Central memory CD8-positive, alpha-beta T cell (primary cell): ENCODE measurements at places on chromosomes 11 and 22.

DNA sequence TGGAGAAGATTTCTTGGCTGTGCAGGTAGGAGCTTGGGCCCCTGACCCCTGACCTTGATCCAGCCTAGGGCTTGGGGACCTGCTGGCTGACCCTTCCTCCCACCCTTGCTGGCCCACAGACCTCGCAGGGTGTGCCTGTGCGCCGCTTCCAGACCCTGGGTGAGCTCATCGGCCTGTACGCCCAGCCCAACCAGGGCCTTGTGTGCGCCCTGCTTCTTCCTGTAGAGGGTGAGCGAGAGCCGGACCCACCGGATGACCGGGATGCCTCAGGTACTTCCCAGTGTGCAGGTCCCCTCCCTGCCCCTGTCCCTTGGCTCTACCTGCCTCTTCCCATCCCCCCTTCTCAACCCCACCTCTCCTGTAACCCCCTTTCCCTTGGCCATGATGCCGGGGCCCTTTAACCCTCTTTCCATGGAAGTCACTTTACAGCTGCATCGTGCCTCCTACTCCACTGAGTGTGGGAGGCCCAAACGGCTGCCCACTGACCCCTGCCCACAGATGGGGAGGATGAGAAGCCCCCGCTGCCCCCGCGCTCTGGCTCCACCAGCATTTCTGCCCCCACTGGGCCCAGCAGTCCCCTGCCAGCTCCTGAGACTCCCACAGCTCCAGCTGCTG, 3.8 kb downstream of the INPPL1 start:
- H3K36me3 ChIP-seq = peaks cover 22% of the 10 kb centered on the region
- H3K27ac ChIP-seq = no peak overlapping the region
- DNase-seq = no peak
- H3K27me3 ChIP-seq = no peaks in the 10 kb centered on the region
- H3K4me1 ChIP-seq = peaks cover 34% of the 10 kb centered on the region

- no peaks in the 10 kb centered on the region for H3K4me1 ChIP-seq
- H3K27me3 ChIP-seq = peaks cover 32% of the 10 kb centered on the region
- no peak overlapping the region for H3K27ac ChIP-seq
- peaks cover 3% of the 10 kb centered on the region for H3K36me3 ChIP-seq
- no peak for DNase-seq
Observed at GRCh38 chr11:1207401-1208143, 15.3 kb upstream of the MUC5B start.

GRCh38 chr11:67347964-67348749, 5.2 kb downstream of the POLD4 start:
- H3K4me3 ChIP-seq = no peak overlapping the region
- DNase-seq = no peak
- H3K36me3 ChIP-seq = peaks cover 2% of the 10 kb centered on the region
- H3K27me3 ChIP-seq = no peaks in the 10 kb centered on the region
- peak overlapping the region; percentile 1 for H3K27ac ChIP-seq

- DNase-seq = no peak
- peaks cover 10% of the 10 kb centered on the region for H3K27me3 ChIP-seq
- no peak overlapping the region for H3K4me3 ChIP-seq
- no peaks in the 10 kb centered on the region for H3K36me3 ChIP-seq
- peaks cover 14% of the 10 kb centered on the region for H3K4me1 ChIP-seq
Observed at GRCh38 chr11:110909336-110909735, 197.1 kb upstream of the ARHGAP20 start.

- H3K4me3 ChIP-seq = no peak overlapping the region
- no peak for DNase-seq
- H3K27me3 ChIP-seq = peaks cover 18% of the 10 kb centered on the region
- H3K27ac ChIP-seq = no peak overlapping the region
Observed at GRCh38 chr11:131300439-131300717, 70.0 kb upstream of the NTM start.

- H3K36me3 ChIP-seq = no peaks in the 10 kb centered on the region
- H3K4me3 ChIP-seq = no peak overlapping the region
- no peak overlapping the region for H3K27ac ChIP-seq
- no peak for DNase-seq
- peaks cover 19% of the 10 kb centered on the region for H3K27me3 ChIP-seq
Observed at GRCh38 chr11:103671143-103671651, 365.2 kb upstream of the DDI1 start.

DNA sequence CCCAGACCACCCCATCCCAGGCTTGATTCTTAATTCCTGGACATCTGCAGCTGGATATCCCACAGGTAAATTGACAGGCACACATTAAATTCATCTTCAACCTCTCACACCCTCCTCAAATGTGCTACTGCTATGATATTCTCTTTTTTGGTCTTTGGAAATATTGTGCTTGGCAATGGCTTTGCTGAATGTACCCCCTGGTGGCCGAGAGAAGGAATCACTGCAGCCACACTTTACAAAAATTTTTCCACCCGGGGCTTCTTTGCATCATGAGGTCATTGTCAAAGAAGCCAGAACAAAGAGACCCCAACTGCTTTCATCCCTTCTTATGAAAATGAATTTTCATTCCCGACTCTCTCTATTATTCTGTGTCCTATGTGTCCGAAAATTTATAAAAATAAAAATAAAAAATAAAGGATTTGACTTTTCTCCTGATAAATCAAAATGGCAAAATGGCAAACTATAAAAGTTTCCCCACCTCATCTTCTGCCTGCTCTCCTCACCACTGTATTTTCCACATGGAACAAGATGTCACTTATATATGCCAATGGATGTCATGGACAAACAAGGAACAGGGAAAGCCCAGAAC, 15.0 kb upstream of the CYB5R2 start:
- no peak for DNase-seq
- peaks cover 48% of the 10 kb centered on the region for H3K27me3 ChIP-seq
- no peak overlapping the region for H3K4me3 ChIP-seq
- H3K27ac ChIP-seq = no peak overlapping the region
- no peaks in the 10 kb centered on the region for H3K4me1 ChIP-seq
